Right renal pelvis (tissue), 4 donors: ENCODE measurements at places on chromosomes 7 and 10.
A peak's percentile ranks its signal among the peaks of the same experiment; 100 is the strongest.

DNA sequence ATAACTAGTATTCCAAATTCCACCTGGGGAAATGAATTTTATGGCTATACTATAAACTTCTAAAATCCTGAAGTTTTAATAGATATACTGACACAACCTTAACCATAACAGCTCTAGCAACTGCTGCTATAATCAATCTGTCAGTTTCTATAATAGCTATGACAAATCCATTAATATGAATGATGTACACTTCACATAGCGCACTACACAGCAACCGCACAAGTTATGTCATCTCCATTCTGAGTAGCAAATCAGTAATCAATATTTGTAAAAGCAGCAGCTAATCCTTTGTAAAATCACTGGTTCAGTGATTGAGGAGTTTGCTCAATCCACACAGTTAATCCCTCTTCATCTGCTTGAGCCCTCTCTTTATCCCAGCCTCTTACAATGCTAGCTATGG is 105.3 kb downstream of the SKAP2 start:
- DNase-seq = no peak

DNA sequence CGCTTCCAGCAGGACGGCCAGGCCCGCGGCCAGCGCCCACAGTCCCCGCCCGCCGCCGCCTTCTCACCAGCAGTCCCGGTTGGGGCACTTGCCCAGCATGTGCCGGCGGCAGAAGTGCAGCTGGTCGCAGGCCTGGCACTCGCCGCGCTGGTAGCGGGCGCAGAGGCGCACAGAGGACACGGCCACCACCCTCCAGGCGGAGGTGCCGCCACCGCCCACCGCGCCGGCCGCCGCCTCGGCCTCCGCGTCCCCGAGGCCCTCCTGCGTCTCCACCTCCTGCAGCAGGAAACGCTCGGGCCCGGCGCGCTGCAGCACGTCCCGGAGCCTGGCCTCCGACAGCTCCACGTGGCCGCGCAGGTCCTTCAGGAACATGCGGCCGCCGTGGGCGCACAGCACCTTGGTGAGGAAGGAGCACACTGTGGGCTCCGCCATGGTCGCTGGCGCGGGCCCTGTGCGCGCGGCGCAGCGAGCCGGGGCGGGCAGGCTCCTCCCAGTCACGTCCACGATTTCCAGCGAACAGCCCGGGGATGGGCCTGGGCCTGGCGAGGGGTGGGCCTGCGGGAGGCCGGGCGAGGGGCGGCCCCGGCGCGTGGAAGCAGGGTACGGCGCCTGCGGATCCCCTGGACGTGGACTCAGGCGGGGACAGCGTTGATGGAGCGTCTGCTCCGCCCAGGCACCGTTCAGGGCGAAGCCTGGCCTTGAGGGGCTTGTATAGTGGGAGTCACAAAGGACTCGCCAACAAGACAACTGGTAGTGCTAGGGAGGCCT is at the start of gene ZC3HAV1L:
Gene ZC3HAV1L (minus strand): TSS at position 457 of the 768 bp plus-strand sequence. CDS start 25 bp downstream, at position 432.
- peak; percentile 71 for DNase-seq

GRCh38 chr7:6589829-6590644 is at the start of gene INTS15:
TSS of gene INTS15 (plus strand) at chr7:6590021. CDS start at chr7:6590284, 263 bp downstream.
- peak; percentile 74 for DNase-seq

GRCh38 chr7:140568021-140568813 is 72.4 kb downstream of the DENND2A start:
- no peak for DNase-seq

DNA sequence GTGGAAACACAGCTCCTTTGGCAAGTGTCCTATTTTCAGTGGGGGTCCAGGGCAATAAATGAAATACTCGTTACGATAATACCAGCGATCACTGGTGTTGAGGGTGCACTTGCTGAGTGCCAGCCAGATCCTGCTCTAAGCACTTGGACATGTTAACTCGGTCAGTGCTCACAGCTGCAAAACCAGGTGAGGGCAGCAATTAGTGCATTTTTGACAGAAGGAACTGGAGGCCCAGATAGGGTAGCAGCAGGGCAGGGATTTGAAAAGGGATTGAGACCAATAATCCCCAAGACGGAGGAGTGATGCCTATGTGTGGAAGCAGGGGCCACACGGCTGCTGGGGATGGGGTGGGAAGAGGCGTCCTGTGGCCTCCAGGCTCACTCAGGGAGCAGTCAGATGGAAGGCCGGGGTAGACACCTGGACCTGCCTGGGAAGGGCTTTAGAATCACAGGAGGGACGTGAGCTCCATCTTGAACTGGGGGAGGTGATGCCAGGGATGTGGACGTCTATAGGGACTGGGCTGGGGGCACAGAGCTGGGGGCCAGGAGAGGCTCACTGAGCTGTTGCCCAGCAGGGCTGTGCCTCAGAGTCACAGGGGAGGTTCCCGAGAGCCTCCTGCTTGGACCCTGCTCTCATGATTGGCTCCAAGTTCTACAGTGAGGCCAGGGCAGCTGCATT is 14.3 kb downstream of the PTPRE start:
- no peak for DNase-seq
